ENCODE measurements at places on chromosomes 3 and 15.

- no peak for DNase-seq
Measured at GRCh38 chr3:140290105-140290504, 355.1 kb downstream of the CLSTN2 start.

- no peak for DNase-seq
Measured at GRCh38 chr15:58114812-58115211, 23.4 kb upstream of the AQP9 start.

GRCh38 chr15:53324061-53324460 lies 435.4 kb downstream of the WDR72 start:
- no peak for DNase-seq

DNA sequence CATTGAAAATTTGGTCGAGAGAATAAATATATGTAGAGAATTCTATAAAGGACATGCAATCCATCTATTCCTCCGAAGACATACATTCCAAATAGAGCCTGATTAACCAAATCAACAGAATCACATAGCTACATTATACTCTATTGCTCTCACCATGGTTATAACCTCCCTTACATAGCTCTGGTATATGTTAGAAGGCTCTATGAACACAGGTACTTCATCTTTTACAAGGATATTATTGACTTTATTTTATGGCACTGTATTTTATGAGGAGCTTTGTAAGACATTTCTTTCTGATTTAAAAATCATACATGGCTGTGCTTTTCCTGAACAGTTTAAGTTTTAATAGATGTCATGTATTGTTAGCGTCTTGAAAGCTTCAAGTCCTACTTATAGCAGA lies 4.8 kb downstream of the IGSF10 start:
- DNase-seq: no peak

- no peak for DNase-seq
Measured at GRCh38 chr3:175005881-175006280, 146.7 kb downstream of the NAALADL2 start.

Measured in NCI-H1436 (cell line).